ENCODE measurements at places on chromosomes 5 and 9. TPM values are rescaled to one million over a fixed set of nuclear protein-coding genes. Genes with fewer than 3 reads are reported as not detected.

WNK2 gene
- total RNA-seq: 66.0 TPM

FRRS1L gene
- total RNA-seq: 14.4 TPM

DNA sequence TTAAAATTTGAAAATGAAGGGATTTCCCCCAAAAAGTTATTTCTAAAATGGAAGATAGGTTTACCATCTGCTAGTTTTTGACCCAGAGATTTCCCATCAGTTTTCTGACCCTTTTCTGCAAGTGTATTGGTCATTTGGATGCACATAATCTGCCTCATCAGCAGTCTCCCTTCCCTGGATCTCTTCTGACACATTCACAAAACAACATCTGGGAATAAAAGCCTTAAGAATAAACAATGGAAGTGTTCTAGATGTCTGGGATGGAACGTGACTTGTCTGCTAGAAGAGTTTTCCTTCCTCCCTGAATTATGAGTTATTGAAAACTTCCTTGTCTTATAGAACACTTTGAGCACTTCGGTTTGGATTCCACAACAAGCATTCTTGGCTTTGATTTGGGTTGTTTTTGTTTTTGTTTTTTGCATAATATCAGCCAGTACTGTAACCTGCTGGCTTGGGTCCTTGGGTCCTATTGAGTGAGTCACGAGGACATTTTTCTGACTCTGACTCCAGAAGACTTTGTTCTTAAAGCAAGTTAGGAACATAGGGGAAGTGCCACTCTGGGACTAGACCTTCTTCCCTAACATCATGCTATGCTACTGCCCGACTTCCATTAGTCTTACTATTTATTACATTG is 18.2 kb upstream of the ESM1 start:
- H3K36me3 ChIP-seq: no peaks in the 10 kb centered on the region
- no peak overlapping the region for H3K4me3 ChIP-seq
- H3K4me1 ChIP-seq: no peaks in the 10 kb centered on the region
- DNase-seq: no peak
- peaks cover 26% of the 10 kb centered on the region for H3K27me3 ChIP-seq

DNA sequence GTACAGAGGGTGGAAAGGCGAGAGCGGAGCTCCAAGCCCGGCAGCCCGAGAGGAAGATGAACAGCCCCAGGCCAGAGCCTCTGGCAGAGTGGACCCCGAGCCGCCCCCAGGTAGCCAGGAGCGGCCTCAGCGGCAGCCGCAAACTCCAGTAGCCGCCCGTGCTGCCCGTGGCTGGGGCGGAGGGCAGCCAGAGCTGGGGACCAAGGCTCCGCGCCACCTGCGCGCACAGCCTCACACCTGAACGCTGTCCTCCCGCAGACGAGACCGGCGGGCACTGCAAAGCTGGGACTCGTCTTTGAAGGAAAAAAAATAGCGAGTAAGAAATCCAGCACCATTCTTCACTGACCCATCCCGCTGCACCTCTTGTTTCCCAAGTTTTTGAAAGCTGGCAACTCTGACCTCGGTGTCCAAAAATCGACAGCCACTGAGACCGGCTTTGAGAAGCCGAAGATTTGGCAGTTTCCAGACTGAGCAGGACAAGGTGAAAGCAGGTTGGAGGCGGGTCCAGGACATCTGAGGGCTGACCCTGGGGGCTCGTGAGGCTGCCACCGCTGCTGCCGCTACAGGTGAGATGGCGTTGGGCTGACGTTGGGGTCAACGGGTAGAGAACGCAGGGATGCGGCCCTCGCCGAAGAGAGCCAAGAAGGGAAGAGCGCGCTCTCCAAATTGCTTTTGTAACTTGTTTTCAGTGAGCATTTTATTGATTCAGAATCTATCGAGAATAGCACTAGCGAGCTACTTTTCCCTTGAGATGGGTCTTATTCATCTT is at the start of gene PTGER4:
Gene PTGER4, plus strand, starts transcription at position 3 of the 769 bp plus-strand sequence. CDS start 1,079 bp downstream, outside the sequence.
- DNase-seq: peak; percentile 26
- peaks cover 3% of the 10 kb centered on the region for H3K36me3 ChIP-seq
- peaks cover 62% of the 10 kb centered on the region for H3K4me1 ChIP-seq
- H3K27me3 ChIP-seq: peaks cover 29% of the 10 kb centered on the region

GRCh38 chr9:82206490-82206889 is 217.9 kb downstream of the SPATA31D1 start:
- no peak for DNase-seq
- peaks cover 8% of the 10 kb centered on the region for H3K4me1 ChIP-seq
- no peak overlapping the region for H3K4me3 ChIP-seq
- H3K36me3 ChIP-seq: no peaks in the 10 kb centered on the region
- H3K27me3 ChIP-seq: no peaks in the 10 kb centered on the region
- H3K27ac ChIP-seq: no peak overlapping the region

DNA sequence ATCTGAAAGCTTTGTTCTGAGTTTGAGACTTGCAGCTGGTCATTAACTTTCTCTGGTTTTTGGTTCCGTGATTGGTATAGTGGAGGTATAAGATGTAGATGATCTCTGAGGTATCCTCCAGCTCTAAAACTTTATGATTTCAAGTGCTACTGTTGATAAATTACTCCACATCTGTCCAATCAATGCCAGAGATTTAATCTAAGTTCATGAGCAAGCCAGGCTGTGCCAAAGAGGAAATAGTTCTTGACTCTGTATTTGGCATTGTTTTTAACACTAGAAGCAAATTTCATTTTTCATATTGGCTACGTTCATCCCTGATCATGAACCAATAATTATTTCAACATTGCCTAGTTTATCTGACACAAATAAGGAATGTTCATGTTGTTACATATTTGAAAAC is 28.5 kb upstream of the CHD1 start:
- H3K27me3 ChIP-seq: no peaks in the 10 kb centered on the region
- no peak for DNase-seq
- H3K27ac ChIP-seq: no peak overlapping the region
- no peak overlapping the region for H3K4me3 ChIP-seq
- no peaks in the 10 kb centered on the region for H3K4me1 ChIP-seq

DNA sequence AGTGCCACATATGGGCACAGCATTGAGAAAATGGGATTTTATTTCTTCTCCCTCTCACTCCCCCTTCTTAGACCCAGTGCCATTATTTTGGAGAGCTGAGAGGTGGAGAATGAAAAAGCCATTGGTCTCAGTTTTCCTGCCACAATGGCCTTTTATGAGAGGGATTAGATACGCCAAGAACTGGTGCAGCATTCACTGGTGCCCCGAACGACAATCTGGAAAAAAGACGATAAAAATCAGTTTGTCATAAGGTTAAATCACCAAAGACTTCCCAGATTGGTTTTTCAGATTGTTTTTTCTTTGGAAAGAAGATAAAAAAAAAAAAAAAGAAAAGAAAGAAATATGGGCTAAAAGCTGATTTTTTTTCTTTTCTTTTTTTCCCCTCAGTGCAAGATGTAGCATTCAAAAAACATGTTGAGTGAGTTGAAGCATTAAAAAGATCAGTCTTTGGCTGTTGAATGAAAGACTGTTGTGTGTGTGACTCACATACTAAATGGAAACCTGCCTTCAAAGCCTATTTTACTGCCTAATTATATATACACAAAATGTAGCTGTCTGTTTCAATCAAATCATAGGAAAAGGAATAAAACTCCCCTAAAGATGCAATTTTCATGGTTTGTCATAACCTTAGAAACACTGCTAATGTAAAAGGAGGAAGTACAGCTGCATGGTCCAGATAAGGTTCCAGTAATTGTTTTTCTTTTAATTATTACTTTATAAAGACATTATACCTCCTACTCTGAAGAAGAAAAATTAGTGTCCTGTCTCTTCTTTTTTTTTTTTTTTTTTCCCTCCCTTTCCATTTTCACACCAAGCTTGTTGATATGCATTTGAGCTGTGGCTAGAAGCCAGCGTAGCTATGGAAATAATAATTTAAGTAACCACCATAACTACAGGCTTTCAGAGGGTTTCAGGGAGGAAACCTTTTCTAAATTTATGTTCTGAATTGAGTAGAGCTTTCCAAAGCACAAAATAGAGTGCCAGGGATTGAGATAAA is 27.2 kb upstream of the ZNF608 start:
- no peak overlapping the region for H3K27ac ChIP-seq
- H3K27me3 ChIP-seq: no peaks in the 10 kb centered on the region
- no peaks in the 10 kb centered on the region for H3K36me3 ChIP-seq
- peaks cover 24% of the 10 kb centered on the region for H3K4me1 ChIP-seq
- no peak overlapping the region for H3K4me3 ChIP-seq

- H3K36me3 ChIP-seq: peaks cover 3% of the 10 kb centered on the region
- H3K4me3 ChIP-seq: no peak overlapping the region
- H3K27me3 ChIP-seq: peaks cover 6% of the 10 kb centered on the region
- no peaks in the 10 kb centered on the region for H3K4me1 ChIP-seq
Observed at GRCh38 chr5:133240425-133241091, 188.7 kb downstream of the HSPA4 start.
